Placental epithelial cell (primary cell): ENCODE measurements at places on chromosomes 5 and 9. TPM values are rescaled to one million over a fixed set of nuclear protein-coding genes. Genes with fewer than 3 reads are reported as not detected.

Gene C5orf46
- 9.9 and 22.0 TPM in 2 replicates for total RNA-seq

Gene AIF1L
- 39.0 and 48.7 TPM in 2 replicates for total RNA-seq

Gene WWC1
- total RNA-seq: 5.9 and 24.3 TPM in 2 replicates

Gene PDGFRB
- total RNA-seq: 10.2 and 10.6 TPM in 2 replicates
